ENCODE measurements at places on chromosomes 7 and 10.

- DNase-seq, result no peak
Measured at GRCh38 chr10:16887565-16887964, 70.3 kb upstream of the RSU1 start.

- DNase-seq, result no peak
Measured at GRCh38 chr7:155813546-155814315, 1.5 kb upstream of the SHH start.

- DNase-seq, result no peak
Measured at GRCh38 chr7:83270407-83270806, 107.7 kb upstream of the PCLO start.

GRCh38 chr10:91340613-91341362, 69.4 kb upstream of the HECTD2 start:
- DNase-seq, result peak; percentile 30

GRCh38 chr7:114670676-114671075, 251.2 kb upstream of the MDFIC start:
- DNase-seq, result no peak

DNA sequence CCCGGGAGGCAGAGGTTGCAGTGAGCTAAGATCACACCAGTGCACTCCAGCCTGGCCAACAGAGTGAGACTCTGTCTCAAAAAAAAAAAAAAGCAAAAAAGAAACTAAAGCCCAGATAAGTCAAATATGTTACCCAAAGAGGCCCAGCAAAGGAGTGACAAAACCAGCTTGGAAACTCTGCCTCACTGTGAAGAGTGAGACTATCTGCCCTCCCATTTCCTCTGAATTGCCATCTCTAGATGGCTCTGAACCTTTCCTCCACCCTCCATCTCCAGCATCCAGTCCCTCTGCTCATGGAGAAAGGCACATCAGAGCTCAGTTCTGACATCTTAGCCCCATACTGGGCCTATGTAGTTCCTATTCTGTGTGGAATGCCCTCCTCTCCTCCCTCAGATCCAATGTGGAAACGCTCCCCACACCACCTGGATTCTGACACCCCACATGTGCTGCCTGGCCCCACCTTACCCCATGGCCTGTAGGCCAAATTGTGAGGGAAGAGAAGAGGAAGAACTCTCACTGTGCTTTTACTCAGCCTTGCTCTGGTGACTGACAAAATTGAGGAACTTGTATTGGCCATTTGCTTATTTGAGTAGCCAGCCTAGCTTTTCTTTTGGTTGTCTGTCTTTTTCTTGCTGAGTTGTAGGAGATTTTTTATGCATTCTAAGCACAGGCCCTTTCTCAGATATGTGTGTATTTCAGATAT, 18.0 kb upstream of the NUDCD3 start:
- DNase-seq, result peak; percentile 29

- no peak for DNase-seq
Measured at GRCh38 chr10:71742301-71743088, 22.9 kb upstream of the C10orf105 start.

DNA sequence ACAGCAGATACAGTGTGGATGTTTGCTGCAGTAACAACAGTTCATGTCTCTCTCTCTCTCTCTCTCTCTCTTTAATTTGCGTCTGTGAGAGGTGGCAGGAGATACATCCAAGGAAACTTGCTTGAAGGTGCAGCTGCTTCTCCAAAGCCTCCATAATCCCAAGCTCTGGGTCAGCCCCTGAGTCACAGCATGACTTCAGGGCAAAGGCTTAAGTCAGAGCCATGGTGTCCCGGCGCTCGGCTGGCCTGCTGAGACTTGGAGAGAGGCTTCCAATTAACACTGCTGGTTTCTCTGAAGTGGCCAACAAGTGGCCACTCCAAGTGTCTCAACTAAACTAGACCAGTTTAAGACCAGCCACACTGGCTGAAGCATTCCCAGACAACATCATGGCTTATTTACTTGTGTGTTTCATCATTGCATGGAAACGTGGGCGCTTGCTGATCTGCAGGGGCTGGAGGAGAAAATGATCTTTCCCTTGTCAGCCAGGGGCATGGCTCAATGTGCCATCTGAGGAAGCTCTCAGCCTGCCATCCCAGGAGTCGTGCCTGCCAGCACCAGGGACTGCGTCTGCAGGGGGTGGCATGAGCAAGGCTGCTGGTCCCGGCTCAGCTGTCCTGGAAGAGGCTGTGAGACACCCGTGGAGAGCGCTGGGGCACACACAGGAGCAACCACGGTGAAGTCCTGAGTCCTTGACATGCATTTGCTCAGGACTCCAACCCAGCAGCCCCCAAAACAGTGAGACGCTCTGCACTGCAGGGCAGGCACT, 254.2 kb downstream of the COBL start:
- DNase-seq, result no peak
